ENCODE measurements at places on chromosomes 16 and 17. TPM values are rescaled to one million over a fixed set of nuclear protein-coding genes. Genes with fewer than 3 reads are reported as not detected.

GRCh38 chr17:19753051-19753509 lies 5.0 kb upstream of the ALDH3A1 start:
- DNase-seq = peak; percentile 98
- H3K27ac ChIP-seq = peak overlapping the region; percentile 100
- peaks cover 64% of the 10 kb centered on the region for H3K4me1 ChIP-seq
- no peaks in the 10 kb centered on the region for H3K27me3 ChIP-seq

DNA sequence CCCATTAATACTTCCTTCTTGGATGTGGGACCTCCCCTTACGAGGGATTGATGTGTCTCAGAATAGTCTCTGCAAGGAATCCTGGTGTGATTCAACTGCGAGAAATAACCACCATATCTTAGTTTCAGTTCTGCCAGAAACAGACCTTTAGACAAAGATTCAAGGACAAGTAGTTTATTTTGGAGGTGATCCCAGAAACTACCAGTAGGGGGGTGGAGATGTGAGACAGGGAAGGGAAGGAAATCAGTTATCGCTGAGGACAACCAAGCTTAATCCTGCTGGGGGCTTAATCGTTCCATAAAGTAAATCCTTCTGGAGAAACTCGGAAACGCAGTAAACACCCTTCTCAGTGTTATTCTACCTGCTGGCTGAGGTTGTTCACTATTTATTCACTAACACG lies 5.0 kb upstream of the SDR42E1 start:
- no peak overlapping the region for H3K27ac ChIP-seq
- H3K4me1 ChIP-seq = no peaks in the 10 kb centered on the region
- peaks cover 56% of the 10 kb centered on the region for H3K27me3 ChIP-seq

Gene OR1F1
- total RNA-seq = 1.4 TPM

Gene GFAP
- not detected for total RNA-seq

Gene ARHGDIG
- not detected for total RNA-seq

Gene GP1BA
- not detected for total RNA-seq

Gene MRPL10
- 63.8 TPM for total RNA-seq

Measured in PC-9 (cell line).